ENCODE measurements at places on chromosomes 3 and 15.

DNA sequence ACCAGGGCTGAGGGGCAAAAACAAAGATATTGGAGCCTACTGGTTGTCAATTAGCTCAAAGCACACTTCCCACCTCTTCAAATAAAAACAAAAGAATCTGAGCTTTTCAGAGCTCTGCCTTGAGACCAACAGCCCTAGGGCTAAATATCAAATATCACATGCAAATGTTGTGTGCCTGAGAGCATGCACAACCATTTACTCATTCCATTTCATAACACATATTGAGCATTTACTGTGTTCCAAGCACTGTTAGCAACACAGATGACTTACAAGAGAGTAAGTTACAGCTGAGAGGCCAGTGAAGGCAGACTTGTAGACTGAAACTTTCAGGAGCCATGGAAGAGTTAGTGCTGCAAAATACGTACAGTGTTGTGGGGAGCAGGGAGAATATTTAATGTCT, 222.4 kb downstream of the CPNE4 start:
- DNase-seq = no peak

DNA sequence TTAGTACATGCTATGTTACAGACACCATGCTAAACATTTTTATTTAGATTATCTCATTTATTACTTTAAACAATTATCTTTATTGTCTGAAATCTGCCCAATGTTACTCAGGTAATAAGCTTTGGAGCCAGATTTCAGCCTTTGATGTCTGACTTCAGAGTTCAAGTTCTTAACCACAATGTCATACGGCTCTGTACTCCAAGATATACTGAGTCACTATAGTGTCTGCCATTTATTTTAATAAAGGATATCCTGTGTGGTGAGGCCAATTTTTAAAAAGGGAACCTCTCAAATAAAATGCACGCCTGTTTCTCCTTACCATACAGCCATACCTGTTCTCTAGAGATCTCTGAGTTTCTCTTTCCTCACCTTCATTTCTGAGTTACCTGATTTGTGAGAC, 193.1 kb downstream of the EPHA3 start:
- no peak for DNase-seq

DNA sequence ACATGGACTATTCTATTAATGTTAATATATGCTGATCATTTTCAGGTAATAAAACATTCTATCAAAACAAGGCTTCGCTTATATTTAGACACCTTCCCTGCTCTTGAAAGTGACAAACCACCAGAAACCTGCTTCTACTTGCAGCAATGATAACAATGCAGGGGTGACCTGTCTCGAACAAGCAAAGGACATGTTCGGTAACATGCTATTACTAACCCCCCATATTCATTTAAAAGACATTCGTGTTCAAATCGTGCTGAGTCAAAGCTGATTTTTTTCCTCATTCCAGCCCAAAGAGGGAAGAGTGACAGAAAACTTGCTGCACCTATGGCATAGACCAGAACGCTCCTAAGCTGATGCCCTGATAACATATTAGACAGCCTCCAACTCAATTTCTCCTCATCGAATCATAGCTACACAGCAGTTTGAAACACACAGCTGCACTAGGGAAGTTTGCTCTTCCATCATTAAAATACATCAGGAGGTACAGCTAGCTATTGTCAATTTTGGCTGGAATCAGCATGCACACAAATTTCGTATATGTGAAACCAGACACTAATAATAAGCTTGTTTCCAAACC, 341.5 kb downstream of the FOXP1 start:
- no peak for DNase-seq

DNA sequence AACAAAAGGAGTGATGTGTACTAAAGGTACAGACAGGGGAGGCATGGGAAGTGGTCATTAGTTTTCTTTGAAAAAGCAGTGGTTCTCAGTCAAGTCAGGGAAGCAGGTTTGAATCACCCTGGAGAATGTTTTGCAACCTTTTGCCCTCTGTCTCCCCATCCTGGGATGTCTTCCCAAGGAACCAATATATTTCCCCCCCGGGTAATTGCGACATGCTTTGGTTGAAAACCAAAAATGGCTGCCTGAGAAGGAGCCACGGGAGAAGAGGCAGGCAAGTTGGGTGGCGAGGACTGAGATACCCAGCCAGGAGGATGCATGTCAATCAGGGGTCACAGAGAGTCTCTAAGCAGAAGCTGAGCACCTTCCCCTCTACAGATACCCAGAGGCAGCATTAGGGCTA, 20.2 kb upstream of the PPP1R2 start:
- DNase-seq = no peak

- DNase-seq = no peak
Measured at GRCh38 chr15:62785881-62786828, 256.4 kb upstream of the TPM1 start.

GRCh38 chr3:47979070-47979469, 37.1 kb downstream of the MAP4 start:
- DNase-seq = no peak

- DNase-seq = no peak
Measured at GRCh38 chr3:182117583-182117982, 405.9 kb downstream of the SOX2 start.

- DNase-seq = peak; percentile 38
Measured at GRCh38 chr15:60844511-60845174, 365.7 kb upstream of the ICE2 start.

- DNase-seq = no peak
Measured at GRCh38 chr3:70743754-70744153, 431.3 kb upstream of the MDFIC2 start.

DNA sequence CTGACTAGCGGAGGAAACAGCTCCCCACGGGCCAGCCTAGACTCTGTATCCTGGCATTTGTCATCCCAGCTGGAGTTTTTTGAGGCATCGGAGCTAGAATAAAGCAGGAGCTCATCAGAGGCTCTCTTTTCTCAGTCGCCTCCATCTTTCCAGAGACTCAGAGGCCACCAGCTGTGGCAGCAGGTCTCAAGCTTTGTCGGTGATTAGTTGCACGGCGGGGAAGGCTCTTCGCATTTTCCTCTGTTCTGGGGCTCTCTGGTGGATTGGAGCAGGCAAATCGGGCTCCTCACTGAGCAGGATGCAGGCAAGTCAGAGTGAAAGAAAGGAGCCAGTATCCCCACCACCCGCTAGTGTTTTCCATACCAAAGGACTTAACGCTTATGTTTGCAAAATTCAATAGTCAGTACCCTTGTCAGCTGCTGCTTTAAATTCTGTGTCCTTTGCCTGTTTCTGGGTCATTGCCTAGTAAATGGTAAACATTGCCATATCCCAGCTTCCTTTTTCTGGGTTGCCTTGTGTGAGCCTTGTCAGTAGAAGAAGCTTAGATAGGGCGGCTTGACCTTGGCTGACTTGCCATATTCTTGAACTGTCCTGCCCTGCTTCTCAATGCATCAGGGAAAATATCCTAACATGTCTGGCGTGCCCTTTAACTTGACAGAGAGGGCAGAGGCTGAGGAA, 127.1 kb downstream of the PTPRG start:
- DNase-seq = no peak

- DNase-seq = no peak
Measured at GRCh38 chr3:137760341-137761098, 3.6 kb upstream of the SOX14 start.

DNA sequence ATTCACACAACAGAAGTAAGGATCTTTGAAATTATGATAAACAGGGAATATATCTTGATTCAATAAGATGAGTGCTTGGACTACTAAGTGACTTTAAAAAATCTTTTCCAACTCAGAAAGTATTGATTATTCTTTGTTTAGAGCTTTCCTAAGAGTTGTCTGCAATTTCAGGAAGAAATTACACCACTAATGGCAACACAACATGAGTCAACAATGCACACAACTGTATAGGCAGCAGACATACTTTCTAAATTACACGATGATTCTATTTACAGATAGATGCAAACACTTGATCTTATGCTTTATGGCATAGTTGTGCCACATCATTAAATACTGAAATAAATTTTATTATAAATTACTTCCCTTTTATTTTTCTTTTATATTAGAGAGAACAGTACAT, 4.4 kb downstream of the NAA50 start:
- DNase-seq = no peak

DNA sequence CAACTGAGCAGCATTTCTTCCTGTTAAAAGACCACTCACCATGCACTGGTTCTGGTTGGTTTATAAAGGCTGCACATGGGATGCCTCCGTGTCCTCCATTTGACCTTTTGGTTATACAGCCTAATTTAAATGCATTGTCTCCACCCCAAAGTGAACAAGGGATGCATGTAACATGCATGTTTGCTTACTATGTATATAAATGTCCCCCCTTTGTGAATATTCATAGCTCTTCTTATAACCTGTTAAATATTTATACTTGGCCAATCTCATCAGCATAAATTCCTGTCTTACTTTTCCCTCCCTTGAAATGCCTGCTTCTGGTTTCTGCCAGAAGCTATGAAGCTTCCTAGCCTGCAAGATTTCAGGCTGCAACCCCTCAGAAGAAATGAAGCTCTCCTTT, 27.4 kb downstream of the TARS3 start:
- DNase-seq = no peak

- DNase-seq = no peak
Measured at GRCh38 chr15:33675246-33675645, 293.1 kb upstream of the CHRM5 start.

GRCh38 chr15:29115093-29115991, 154.3 kb downstream of the NSMCE3 start:
- no peak for DNase-seq

DNA sequence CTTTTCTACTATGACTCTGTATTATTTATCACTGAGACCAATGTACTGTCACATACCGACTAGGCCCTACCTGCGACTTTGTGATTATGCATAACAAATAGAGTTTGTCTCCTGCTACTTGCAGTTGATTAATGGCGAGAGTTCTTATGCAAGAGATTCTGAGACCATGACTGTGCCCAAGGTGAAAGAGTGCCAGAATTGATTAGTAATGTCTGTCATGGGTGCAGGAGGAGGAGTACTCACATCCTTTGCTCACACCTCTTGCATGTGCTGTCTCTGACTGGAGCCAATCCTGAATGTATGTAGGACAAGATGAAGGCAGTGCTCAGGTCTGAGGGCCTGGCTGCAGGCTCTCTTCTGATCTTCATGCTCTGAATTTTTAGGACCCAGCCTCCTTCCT, 260.7 kb downstream of the THSD4 start:
- no peak for DNase-seq

DNA sequence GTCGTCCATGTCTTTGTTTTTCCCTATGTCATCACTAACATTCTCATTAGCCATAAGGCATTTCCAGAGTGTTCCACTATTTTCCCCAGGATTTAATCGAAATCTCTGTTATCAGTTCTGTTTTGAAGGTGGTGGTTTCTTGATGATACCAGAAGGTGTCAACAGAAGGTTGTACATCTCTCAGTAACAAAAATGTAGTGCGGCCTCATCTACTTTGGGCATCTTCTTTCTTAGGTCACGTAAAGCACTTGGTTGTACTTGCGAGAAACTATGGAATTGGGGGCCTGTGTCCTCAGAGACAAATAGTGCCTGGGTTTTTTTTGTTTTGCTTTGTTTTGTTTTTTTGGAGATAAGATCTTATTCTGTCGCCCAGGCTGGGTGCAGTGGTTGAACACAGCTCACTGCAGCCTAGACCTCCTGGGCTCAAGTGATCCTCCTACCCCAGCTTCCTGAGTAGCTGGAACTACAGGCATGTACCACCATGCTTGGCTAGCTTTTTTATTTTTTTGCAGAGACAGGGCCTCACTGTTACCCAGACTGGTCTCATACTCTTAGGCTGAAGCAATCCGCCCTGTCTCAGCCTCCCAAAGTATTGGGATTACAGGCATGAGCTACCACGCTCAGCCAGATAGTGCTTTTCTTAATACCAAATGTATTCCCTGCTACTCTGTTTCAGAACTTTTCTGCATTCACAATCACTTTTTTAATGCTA, 61.2 kb upstream of the FURIN start:
- DNase-seq = no peak

Data from effector CD8-positive, alpha-beta T cell (primary cell).